ENCODE measurements at places on chromosomes 5 and 9.

DNA sequence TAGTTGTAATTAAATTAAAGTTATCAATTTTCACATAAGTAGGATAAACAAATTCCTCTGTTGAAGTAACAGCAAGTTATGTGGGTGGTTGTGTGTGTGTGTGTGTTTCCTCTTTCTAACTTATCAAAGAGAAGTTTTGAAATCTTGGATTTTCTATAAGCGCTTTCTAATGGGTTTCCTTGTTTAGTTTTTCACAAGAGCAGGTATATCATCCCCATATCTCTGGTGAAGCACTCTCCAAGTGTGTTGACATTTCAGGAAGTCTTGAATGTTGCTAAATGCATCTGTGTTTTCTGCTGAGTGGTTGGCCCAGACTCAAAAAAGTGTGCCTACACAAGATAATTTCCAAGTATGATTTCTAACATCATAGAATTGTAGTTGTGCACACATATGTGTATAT lies 43.3 kb downstream of the PRDM6 start:
- DNase-seq, result no peak

DNA sequence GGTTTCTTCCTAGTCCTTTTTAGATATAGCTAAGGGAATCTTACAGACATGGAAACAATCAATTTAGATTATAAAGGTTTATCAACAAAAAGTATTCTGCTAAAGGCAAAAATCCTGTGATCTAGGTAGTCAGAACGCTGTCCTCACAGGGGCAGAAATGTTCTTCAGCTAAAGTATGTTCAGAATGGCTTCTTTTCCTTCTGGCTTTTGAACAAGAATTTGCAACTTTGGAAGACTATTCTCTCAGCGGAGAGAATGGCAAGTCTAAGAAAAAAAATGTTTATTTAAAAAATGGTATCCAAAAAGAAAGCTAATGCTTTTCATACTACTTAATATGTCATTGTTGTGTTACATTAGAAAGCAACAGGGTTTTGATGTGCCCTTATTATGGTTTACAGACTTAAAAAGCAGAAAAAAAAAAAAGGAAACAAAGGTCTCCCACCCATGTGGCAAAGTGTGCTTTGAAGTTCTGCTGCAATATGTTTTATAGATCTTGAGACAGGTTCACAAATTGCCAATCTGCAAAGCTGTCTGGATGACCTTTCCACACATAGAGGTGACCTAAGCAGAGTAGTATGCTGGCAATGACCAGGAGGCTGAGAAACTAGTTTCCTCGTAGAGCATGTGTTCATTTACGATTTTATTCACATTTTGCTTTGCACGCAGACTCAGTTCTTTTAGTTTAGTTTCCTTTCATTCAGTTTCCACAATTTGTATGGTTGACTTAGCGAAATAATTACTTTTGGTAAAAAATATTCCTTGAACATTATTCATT lies 45.1 kb upstream of the PJA2 start:
- DNase-seq, result no peak

DNA sequence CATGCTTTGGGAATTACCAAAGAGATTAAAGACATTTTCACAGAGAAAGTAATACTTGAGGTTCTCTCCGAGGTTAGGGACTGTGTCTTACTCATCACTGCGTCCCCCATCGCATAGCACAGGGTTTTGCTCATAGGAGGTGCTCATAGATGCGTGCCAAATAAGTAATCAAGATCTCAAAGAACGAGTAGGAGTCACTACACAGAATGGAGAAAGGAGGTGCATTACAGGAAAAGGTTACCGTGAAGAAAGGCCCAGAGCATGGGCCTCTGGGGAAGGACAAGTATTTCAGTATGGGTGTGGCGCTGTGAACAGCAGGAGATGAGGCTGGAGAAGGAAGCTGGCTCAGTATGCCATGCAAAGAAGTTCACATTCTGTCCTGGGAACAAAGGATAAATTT lies 182.4 kb downstream of the ACTL7B start:
- DNase-seq, result no peak

DNA sequence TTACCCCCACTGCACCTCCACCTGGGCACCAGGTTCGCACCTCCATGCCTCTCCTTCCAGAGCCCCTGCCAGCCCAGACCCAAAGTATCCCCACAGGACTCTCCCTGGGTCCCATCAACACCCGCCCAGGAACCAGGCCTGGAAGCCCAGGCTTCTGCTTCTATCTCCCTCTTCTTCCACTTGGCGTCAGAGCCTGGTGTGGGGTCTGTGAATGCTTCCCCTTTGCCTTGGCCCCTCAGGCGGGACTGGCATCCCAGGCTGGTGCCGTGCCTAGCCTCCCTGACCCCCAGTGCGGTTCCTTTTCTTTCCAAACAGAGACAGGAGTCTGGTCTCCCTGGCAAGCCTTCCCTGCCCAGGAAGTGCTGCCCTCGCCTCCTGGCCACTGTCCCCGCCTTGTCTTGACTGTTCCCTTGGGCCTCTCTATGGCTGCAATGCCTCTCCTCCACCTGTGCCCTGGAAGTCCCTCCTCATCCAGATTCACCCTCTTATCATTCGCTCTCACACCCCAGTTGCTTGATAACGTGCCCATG lies 7.8 kb upstream of the TBC1D9B start:
- no peak for DNase-seq

GRCh38 chr9:87677776-87678587 lies 47.9 kb upstream of the CTSL start:
- no peak for DNase-seq

GRCh38 chr5:855771-856530 lies 5.2 kb upstream of the ZDHHC11 start:
- no peak for DNase-seq

- no peak for DNase-seq
These were observed 73.1 kb downstream of the RGS3 start for GRCh38 chr9:113536483-113537228.

Data from NCI-H748 treated with DMSO at 0.1 percent for 48 hours (cell line).